ENCODE measurements at places on chromosomes 6 and 20.

DNA sequence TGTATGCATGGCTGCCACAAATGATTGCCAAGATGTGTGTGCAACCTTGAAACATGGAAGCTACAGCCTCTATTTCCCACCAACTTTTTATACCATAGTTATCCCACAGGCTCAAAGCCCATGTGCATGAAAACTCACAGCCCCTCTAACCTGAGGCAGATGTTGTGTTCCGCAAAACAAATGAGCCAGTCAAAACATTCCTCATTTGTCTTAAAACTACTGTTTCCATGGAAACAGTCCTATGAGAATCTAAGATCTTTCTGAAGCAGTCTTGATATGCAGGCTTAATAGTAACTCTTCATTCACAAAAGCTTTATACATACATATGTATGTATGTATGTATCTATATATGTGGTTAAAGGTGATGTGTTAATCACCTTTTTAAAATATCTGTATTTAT, 31.2 kb upstream of the MANEA start:
- DNase-seq, result no peak

DNA sequence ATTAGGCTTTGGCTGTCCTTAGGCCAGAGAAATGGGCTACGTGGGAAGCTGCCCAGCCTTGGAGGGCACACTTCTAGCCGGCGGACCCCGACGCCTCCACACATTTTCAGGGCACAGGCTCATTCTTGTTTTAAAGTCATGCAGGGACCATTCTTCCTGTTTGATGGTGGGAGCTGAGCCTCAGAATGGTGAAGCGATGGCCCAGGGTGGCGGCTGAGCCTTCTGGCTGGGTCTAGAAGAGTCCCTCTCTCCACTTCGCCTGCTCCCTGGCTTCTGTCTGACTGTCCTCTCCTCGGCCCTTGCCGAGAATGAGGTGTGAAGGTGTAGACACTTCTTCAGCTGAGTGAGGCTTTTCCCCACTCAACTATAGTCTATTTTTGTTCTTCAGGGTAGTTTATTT, 114.4 kb downstream of the SULF2 start:
- no peak for DNase-seq

DNA sequence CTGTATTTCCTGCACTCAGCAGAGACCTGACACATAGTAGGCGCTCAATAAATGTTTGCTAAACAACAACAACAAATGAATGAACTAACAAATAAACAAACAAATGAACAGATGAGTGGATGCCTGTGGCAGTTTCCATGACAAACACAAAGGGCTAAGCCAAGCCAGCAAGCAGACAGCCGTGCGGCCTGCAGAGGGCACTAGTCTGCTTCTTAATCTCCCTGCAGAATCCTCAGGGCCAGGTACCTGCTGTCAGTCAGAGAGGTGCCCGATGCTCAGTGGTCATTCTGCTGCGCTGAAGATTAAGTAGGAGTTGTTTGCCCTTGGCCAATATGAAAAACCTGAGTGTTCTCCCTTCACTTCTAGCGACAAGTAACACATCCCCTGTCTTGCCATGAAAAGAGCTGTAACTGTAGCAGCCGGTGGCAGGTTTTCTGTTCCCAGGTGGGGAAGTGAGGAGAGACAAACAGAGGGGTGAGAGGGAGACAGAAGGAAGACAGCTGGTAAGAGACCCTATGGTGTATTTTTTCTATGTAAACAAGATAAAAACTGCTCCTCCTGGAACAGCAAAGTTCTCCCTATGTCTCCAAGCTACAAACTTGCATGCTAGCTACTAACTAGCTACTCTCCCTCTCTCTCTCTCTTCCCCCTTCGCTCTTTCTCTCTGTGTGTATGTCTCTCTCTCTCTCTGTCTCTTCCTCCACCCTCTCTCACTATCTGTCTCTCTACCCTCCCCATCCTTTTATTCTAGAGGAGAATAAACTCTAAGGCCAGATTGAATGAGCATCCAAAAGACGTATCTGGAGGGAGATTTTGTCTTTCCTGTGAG, at the start of gene MC3R:
Gene MC3R (plus strand): TSS at position 779 of the 829 bp plus-strand sequence. CDS start 112 bp downstream, outside the sequence.
- peak; percentile 8 for DNase-seq

DNA sequence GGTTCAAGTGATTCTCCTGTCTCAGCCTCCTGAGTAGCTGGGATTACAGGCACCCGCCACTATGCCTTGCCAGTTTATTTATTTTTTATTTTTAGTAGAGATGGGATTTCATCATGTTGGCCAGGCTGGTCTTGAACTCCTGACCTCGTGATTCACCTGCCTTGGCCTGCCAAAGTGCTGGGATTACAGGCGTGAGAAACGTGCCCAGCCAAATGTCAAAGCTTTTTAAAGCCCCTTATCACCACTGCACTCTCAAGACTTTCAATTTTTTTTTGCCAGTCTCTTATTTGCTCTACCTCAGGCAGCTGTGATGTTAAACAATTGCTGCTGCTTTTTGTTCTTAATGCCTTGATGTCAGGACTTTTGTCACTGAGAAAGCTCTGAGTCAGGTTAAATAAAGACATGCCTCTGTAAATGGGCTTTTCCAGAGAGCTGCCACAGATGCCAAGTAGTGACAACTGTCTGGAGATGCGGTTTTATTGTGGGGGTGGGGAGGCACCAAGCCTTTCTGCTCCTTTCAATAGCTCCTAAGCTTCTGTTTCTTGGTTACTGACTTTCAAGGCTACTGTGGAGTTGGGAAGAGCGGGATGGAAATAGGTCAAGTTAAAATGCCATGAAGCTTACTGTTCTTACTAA, 29.2 kb downstream of the RSPH3 start:
- no peak for DNase-seq

DNA sequence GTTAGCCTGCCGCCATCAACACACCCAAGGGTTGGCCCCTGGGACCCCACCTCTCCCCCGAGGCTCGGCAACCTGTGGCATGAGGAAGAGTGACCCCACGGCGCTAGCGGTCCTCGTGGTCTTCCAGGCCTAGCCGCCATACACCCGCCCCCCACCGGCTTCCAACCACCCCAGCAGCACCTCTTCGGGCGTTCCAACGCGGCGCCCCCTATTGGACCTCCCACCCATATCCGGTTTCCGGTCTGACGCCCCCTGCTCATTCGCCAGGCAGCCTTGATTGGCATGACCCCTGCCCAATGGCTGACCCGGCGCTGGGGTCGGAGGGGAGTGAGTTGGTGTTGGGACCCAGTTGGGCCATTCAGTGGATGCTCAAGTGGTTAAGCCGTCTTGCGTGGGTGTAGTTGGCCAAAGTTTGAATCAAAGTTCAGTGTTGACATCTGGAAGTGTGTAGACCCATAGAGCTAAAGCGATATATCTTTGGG, at the start of gene GNAS-AS1:
Gene GNAS-AS1 (minus strand): TSS at position 210 of the 482 bp plus-strand sequence.
- peak; percentile 52 for DNase-seq

DNA sequence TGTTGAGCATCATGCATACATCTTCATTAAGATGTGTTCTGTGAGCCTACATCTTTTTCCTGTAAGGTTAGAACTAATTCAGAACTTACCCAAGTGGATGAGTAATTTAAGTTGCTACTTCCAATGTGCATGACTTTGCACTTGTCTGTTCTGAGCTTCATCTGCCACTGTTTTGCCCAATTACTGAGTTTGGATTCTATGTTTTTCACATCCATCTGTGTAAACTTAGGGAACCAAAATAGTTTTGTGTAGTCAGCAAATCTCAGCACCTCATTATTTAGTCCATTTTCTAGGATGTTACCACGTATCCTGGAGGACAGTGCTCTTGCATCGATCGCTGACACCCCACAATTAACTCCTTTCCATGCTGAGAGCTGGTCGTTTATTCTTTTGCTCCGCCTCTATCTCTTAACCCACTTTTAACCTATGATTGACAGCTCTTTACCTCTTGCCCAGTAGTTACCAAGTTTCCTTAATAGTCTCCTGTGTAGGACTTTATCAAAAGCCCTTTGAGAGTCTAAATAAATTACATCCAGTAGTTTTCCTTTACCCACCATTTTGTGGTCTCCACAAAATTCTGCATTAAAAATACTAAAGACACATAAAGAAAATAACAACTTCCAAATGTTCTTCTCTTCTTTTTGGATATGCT, 44.2 kb upstream of the CITED2 start:
- no peak for DNase-seq

- no peak for DNase-seq
Measured at GRCh38 chr6:141452354-141452686, 680.4 kb upstream of the GJE1 start.

- no peak for DNase-seq
Measured at GRCh38 chr6:38909015-38909730, 139.4 kb upstream of the GLP1R start.

- DNase-seq, result no peak
Measured at GRCh38 chr6:398558-399078, 7.1 kb downstream of the IRF4 start.

GRCh38 chr6:41581381-41581991, 35.3 kb downstream of the FOXP4 start:
- DNase-seq, result no peak

GRCh38 chr6:91094341-91094740, 507.5 kb upstream of the MAP3K7 start:
- no peak for DNase-seq

- no peak for DNase-seq
Measured at GRCh38 chr6:169321546-169321945, 67.9 kb upstream of the THBS2 start.

DNA sequence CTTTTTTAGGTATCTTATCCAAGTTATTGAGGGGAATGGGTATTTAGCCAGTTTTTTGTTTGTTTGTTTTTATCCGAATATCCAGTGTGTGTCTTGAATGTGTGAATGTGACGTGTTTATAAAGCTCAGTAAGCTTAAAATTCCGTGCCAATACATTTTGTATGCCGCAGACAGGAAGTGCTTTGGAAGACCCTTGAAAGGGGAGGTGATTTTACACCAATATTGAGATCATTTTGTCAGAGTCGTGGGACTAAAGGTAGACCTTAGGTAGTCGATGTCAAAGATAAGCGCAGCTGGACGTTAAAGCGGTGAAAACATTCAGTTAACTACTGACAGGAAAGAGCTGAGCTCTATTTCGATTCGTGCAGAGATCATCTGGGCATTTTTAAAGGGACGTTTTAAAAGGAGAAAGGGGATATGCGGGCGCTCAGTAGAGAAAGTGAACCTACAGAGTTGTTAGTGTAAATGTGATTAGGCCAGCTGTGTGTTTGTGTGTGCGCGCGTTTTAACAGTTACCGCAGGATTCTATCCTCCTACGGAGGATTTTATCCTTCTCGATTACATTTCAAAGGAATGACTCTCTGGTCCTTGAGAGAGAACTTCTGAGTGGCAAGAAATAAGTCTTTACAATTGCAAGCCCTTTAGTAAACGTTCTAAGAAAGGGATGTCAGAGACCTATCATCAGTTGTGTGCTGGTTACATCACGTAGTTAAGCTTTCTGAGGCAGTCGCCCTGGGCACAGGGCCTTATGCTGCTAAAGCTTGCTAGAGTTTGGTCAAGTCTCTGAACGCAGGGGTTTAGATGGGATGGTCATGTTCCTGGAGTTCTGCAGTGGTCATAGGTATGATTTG, 625 bp upstream of the ECHDC1 start:
- no peak for DNase-seq

- DNase-seq, result no peak
Measured at GRCh38 chr20:48467622-48468021, 360.2 kb downstream of the PREX1 start.

- DNase-seq, result no peak
Measured at GRCh38 chr6:75275067-75275466, 9.5 kb downstream of the TMEM30A start.

DNA sequence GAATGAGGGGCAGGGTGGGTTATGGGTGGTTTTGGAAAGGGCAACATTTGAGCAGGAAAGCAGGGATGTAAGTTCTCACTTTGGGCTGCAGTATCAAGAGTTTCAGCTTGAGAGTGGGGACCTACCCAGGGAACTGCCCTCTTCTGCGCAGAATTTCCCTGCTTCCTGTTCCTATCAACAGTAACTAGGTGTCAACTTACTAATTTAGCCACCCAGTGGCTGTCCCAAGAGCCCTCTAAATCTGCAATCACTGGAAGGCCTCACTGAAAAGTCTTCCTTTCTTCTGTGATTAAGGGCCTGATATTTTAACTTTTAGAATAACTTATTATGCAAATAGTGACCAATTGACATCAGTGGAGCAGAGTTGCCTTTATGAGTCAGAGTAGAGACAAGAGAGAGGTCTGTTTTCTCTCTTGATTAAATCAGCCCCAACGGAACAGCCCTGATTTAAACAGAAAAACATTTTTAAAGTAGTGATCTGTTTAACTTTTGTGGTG, 118.2 kb upstream of the RIPOR2 start:
- no peak for DNase-seq

GRCh38 chr6:16540804-16541752, 220.2 kb downstream of the ATXN1 start:
- no peak for DNase-seq

Data from activated T-helper 1 cell treated with anti-CD3 and anti-CD28 coated beads, Interleukin-2, amount 50 U/mL, for 16 hours (primary cell).